ENCODE measurements at places on chromosomes 2 and 18. TPM values are rescaled to one million over a fixed set of nuclear protein-coding genes. Genes with fewer than 3 reads are reported as not detected.

DNA sequence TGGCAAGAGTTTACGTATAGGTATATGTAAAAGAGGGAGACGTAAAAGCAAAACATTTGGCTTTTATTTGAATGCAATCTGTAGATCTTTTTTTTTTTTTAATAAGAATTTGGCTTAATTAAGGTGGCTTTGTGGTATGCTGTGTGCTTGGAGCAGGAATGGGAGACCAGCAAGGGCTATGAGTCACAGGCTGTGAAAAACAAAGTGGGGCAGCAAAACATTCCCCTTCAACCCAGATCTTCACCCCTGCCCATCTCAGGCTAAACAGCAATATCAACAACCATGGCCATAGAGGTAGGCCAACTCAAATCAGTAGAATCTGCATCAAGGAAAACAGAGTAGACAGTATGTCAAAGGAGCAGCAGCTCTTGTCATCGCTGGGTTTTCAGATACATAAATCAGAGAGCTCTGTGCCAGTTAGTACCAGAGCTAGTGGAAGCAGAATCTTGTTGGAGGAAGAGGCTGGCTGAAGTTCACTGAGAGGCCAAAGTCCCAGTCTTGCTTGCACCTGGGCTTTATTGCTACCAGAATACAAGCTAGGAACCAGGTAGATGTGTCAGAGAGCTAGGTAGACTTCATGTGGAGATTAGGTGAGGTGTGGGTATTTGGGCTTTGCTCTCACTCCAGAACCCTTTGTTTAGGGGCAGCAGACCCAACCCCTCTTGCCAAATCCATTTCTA, 191.5 kb upstream of the FANCL start:
- DNase-seq = no peak

DNA sequence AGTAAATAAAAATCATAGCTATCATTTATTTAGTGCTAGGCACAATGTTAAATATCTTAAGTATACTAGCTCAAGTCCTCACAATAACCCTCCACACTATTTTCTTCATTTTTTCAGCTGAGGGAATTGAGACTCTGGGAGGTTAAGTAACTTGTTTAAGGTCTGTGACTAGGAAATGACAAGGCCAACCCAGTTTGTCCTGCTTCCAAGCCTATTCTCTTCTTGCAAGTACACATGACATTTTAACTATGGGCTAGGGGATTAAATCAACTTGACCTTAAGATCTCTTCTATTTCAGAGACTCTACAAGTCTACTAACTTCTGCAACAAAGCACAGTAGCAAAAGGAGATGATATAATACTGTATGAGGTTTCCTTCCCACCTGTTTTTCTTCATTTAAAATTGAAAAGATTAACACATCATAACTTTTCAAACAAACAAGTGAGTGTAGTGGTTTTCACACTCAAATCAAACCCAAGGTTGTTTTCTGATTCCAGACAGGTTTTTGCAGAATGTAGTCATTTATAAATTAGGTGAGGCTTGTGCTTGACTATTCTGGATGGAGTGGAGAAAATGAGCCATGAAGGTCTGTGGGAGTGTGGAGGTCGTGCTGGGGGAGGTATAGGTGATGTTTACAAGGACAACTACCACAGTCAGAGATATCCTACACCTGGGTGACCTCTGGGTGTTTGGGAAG, 57.0 kb downstream of the CD28 start:
- DNase-seq = no peak

DNA sequence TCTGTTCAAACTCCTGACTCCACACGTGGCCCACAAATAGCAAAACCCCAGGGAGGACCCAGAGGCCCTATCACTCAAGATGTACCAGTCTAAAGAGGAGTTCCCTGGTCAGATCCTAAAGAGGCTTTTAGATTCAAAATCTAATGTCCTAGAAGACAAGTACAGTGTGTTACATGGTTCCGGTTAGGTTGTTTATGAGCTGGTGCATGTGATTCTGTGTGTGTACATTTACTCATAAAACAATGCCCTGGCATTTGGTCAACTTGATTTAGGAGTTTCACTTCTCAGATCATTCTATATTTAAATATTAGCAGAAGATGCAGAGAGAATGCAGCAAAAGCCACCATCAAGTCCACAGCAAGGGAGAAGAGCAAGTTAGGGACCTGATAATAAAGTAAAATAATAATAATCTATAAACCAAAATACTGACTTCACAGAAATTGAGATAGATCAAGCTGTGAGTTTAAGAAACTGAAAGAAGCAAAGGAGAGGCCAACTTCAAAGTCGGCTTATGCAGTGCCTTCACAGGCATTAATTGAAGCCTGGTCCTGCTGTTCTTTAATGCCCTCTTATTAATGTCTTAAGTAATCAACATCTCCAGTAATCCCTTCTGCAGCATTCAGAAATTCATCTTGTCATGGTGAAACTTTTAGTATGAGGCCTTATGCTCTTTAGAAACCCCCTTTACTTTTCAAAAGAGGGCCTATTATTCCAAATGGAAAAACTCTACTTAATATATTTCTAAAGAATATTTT, 4.2 kb upstream of the AP1S3 start:
- no peak for DNase-seq

DNA sequence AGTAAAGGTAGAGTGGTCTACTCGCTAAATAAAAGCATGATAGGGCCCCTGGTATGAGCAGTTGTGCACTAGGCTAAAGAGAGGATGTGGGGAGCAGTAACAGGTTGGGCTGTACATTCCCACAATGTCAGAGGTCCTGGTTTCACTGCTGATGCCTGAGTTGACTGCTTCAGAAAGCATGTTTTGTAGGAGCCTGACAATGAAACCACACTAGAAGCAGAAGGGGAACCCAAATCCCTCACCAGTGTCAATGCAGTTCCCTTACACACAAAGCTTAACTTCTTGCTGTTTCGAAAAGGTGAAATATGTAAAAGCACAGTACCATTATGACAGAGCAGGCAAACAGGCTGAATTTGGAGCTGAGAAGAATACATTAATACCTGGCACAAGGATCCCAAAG, 291.7 kb upstream of the KYNU start:
- no peak for DNase-seq

Gene MEP1B
- not detected for total RNA-seq
